ENCODE measurements at places on chromosomes 7 and 10.

DNA sequence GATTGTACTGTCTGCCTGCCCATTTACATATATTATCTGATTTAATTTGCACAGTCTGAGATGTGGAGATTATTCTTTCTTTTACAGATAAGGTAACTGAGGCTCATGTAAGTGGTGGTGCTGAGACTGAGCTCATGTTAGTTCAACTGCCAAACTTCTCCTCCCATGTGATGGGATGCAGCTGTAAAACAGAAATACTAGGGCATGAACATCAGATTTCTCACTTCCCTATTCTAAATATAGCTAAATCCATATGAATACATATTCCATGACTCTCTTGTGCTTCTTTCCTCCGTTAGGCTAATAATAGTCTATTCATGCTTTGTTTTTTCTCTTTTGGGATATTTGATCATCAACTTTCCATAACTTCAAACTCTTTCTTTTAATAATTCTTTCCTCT lies 84.7 kb downstream of the PTPRZ1 start:
- DNase-seq = peak; percentile 43

- no peak for DNase-seq
Measured at GRCh38 chr10:69643779-69644657, 14.0 kb downstream of the FAM241B start.

- peak; percentile 25 for DNase-seq
Measured at GRCh38 chr7:95476072-95476847, 9.5 kb upstream of the ASB4 start.

DNA sequence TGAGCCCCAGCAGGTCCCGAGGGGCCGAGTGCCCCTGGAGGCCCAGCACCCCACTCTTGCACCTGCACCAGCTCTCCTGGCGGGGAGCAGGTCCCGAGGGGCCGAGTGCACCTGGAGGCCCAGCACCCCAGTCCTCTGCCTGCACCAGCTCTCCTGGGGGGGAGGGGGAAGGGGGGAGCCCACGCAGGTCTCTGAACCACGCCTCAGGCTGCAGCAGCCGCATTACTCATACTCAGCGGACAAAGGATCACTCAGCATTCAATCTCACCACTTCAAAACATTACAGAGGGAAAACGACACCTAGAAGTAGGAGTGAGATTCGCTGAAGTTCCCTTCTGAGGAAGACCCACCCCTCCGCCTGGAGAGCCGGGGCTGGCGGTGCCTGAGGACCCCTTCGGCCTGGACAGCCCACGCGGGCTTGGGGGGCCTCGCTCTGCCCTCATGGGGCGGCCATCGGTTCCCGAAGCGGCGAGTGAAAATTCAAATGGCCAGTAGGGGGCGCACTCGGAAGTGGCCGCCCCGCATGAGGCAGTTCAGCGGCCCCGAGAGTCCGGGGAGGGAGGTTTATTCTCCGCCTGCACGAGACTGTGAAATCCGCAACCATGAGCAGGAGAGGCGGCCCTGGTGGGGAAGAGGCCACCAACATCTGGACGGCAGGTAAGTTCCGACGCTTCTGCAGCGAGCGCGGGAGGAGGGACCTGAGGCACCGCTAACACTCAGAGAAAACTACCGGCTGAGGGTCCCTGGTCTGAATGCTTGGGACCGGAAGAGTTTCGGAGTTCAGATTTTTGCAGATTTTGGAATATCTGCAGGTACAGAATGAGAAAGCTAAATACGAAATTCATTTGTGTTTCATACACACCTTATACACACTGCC lies 1.1 kb upstream of the GPER1 start:
- DNase-seq = peak; percentile 52

GRCh38 chr10:132527339-132528063 lies 10.1 kb upstream of the INPP5A start:
- DNase-seq = no peak

DNA sequence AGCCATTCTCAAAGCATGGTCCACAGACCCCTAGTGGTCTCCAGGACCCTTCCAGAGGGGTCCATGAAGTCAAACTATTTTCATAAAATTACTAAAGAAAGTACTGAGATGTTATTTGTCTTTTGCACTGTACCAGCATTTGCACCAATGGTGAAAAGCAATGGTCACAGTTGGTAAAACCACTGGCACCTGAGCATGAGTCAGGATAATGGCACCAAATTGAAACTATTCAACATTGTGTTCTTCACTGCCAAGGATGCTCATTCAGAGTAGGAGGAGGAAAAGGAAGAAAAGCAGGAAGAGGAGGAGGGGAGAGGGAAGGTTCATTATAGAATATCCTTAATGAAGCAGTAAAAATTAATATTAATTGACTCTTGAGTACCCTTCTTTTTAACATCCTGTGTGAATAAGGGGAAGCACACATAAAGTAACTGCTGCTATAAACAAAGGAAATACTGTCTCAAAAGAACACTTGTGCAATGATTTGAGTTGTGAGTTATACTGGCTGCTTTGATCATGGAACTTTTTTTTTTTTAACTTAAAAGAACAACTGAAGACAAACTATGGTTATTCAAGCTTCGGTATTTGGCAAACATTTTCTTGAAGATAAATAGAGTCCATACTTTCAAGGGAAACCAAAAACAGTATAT lies 60.2 kb downstream of the MPP7 start:
- DNase-seq = no peak

DNA sequence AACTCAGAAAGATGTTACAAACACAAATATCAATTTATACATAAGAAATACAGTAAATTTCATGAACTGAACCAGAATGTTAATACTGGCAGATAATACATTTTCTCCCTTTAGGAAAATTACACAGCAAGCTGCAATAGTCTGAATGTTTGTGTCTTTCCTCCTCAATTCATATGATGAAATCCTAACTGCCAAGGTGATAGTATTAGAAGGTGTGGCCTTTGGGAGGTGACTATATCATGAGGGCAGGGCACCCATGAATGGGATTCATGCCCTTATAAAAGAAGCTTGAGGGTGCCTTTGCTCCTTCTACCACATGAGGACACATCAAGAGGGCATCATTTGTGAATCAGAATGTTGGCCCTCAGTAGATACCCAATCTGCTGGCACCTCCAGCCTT lies 64.3 kb upstream of the GPR22 start:
- no peak for DNase-seq

GRCh38 chr10:16867990-16868389 lies 50.8 kb upstream of the RSU1 start:
- DNase-seq = no peak

DNA sequence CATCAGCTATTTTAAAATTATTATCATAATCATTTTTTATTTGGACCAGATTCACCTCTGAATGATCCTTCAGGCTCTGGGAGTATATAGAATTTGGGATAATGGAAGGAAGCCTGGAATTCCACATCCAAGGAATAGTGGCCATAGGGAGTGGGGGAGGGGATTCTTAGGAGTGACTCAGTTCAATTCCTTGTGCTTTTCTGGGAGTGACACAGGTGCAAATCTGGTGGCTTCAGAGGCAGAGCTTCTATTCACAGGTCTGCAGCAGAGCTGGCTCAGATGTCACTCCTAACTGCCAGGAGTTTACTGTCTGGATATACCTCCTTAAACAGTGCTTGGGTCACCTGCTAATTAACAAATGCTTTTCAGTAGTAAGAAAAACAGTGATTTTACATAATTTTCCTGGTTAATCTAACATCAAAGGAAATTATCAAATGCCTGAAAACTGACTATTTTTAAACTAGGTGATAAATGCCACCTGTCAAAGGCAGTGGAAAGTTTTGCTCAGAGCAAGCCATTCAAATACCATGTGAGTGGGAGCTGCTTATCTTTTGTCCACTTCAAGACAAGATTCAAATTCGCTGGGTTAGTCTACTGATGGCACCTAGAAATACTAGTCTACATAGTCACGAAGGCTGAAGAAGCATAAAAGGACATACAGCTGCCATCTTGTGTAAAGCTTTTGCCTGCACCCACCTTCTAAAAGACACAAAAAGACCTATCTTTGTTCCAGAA lies 106.7 kb upstream of the LAMB4 start:
- DNase-seq = no peak

DNA sequence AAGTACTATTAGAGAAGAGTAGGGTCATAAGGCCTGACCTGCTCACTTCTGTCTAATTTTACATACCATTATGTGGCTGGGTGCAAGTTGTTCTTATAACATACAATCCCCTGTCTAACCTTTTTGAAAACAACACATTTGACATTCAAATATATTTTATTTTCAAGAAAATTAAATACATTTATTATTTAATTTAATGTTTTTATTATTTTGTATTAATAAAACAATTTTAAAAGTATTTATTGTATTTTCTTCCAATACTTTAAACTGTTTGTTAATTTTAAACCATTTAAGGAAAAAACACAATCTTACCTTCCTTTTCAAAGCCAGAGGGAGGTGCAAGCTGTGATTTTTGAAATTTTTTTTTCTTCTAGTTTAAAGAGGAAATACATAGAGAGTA lies 232.8 kb downstream of the KCND2 start:
- no peak for DNase-seq

DNA sequence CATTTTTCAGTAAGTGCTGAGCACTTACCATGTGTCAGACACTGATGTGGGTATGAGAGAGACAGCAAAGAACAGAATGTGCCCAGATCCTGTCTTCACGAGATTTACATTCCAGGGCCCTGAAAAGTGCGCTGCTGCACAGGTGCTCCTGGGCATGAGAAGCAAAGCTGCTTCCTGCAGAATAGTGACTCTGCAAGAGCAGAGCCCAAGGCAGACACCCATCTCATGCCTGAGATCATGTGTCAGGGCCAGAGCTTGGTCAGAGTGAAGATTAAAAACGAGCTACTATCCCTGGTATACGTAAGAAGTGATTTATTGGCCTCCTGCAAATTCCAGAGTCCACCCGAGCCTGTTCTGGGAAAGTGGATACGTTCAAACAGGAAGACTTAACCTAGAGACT lies 824.4 kb downstream of the GRID1 start:
- no peak for DNase-seq

DNA sequence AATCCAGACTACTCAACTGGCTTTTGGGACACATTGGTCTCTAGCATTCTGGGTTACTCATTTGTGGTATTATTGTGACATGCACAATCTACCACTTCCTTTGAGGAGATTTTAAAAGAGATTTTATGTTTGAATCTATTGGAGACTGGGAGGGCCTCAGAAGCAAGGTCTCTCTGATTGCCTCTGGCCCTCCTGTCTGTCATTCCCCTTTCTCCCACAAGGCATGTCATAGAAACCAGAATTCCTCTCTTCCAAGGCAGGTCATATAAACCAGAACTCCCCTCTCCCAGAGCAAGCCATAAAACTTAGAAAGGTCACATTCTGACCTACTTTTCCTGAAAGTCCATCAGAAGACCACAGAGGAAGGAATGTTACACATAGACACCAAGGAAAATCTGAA lies 777.7 kb downstream of the PHTF2 start:
- DNase-seq = peak; percentile 35

GRCh38 chr7:139699640-139700504 lies 77.9 kb downstream of the HIPK2 start:
- no peak for DNase-seq

DNA sequence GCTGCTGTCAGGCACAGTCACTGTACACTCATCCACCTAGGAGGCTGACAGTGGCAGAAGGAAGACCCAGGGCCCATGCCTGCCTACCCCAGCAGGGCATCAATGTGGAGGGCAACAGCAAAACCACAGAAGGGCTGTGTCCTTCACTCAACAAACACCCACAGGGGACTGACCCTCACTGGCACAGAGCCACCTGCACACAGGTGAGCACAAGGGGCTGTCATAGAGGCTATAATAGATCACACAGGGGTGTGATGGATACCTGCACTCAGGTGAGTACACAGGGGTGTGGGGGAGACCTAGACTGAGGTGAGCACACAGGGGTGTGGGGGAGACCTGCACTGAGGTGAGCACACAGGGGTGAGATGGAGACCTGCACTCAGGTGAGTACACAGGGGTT lies 132.8 kb upstream of the TCERG1L start:
- DNase-seq = no peak

GRCh38 chr7:39184391-39184790 lies 206.7 kb downstream of the POU6F2 start:
- DNase-seq = peak; percentile 20

DNA sequence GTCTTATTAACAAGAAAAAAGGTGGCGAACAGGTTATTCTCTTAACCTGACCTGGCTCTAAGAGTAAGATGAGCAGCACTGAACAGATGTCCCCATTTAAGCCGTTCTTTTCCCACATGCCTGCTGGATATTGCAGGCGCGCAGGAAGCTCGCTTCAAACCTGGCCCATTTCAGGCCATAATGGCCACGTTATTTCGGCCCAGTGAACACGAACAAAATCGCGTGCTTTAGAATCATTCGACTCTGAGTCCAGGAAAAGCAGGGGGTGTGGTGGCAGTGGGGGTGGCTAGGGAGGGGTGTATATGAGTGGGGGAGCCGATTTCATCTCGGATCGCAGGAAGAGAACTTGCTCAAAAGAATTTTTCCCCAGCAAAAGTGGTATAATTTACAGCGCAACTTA lies 6.6 kb upstream of the SP8 start:
- no peak for DNase-seq

- DNase-seq = peak; percentile 44
Measured at GRCh38 chr10:4766454-4766853, 59.6 kb upstream of the AKR1E2 start.

- DNase-seq = no peak
Measured at GRCh38 chr10:8418631-8419030, 364.1 kb downstream of the GATA3 start.

- DNase-seq = peak; percentile 38
Measured at GRCh38 chr7:142774826-142775225, 4.1 kb downstream of the PRSS2 start.

DNA sequence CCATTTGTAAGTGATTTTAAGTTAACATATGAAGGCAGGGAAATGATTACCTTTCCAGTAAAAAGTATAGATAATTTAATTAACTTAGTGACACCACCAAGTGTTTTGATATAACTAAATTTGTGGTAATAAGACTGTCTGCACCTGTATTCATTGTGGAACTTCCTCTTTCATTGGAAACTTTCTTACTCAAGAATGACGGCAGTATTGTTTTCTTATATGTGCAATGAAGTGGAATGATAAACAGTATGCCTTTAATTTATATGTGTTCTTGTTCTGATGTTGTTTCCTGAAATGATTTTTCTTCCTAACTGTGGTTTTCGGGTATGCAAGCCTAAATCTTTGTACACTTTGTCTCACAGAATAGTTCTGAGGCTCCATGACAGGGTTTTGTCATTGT lies 46.4 kb downstream of the CASD1 start:
- no peak for DNase-seq

DNA sequence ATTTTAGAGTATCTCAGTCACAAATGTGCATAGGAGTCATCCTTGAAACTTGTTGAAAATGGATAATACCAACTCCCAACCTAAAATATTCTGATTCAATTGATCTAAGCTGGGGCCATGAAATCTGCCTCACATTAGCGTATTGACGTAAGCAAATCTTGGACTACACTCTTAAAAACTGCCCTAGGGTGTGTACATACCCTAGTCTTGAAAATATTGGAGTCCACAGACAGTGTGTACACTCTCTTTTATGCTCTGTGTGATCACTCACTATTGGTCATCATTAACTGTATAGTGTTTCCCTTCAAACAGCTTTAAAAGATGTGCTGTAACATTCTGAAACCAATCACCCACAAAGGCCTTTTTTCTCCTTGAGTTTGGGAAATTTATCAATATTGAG lies 102.9 kb upstream of the FERD3L start:
- DNase-seq = peak; percentile 23

All from fibroblast of skin of back (primary cell).